ENCODE measurements at places on chromosomes 12 and 14. TPM values are rescaled to one million over a fixed set of nuclear protein-coding genes. Genes with fewer than 3 reads are reported as not detected.

The RASSF8 gene
- 79.4 TPM for total RNA-seq

The HAL gene
- total RNA-seq, result not detected

The RTL1 gene
- not detected for total RNA-seq

The KRT71 gene
- total RNA-seq, result not detected

The RND1 gene
- 3.9 TPM for total RNA-seq

The NID2 gene
- 31.7 TPM for total RNA-seq

The PPP1R36 gene
- total RNA-seq, result 0.67 TPM

The ERGIC2 gene
- total RNA-seq, result 49.2 TPM

The SERPINA3 gene
- not detected for total RNA-seq

The PIANP gene
- total RNA-seq, result not detected

The BEGAIN gene
- 0.10 TPM for total RNA-seq

The HOXC10 gene
- not detected for total RNA-seq

The ADIPOR2 gene
- 42.8 TPM for total RNA-seq

The C12orf50 gene
- total RNA-seq, result not detected

The ADAM21 gene
- 0.19 TPM for total RNA-seq

The FITM1 gene
- total RNA-seq, result not detected

The SMCO3 gene
- total RNA-seq, result 0.65 TPM

The GCH1 gene
- total RNA-seq, result 2.3 TPM

The CCDC196 gene
- not detected for total RNA-seq

The ADAMTS20 gene
- not detected for total RNA-seq

The IL25 gene
- total RNA-seq, result not detected

The LRP10 gene
- total RNA-seq, result 116 TPM

The IRAK3 gene
- 9.8 TPM for total RNA-seq

The BMP4 gene
- 103 TPM for total RNA-seq

The SOX5 gene
- total RNA-seq, result 2.6 TPM

The TXNRD1 gene
- 376 TPM for total RNA-seq

The ST8SIA1 gene
- total RNA-seq, result under 0.01 TPM

The MUCL1 gene
- not detected for total RNA-seq

The GNG2 gene
- 8.2 TPM for total RNA-seq

The BIN2 gene
- total RNA-seq, result not detected

The MMP19 gene
- total RNA-seq, result 0.65 TPM

The LIN7A gene
- 0.19 TPM for total RNA-seq

The ESPL1 gene
- total RNA-seq, result 6.2 TPM

The PLEKHG3 gene
- 3.6 TPM for total RNA-seq

The CARMIL3 gene
- total RNA-seq, result under 0.01 TPM

The CLEC4D gene
- total RNA-seq, result not detected

The HOXC12 gene
- not detected for total RNA-seq

The LYZ gene
- not detected for total RNA-seq

The TMEM132C gene
- not detected for total RNA-seq

The KRT85 gene
- total RNA-seq, result not detected

The POTEG gene
- not detected for total RNA-seq

The COX8C gene
- total RNA-seq, result not detected

The EXOC3L4 gene
- total RNA-seq, result not detected

The CD69 gene
- total RNA-seq, result 1.8 TPM

The OR5AU1 gene
- total RNA-seq, result not detected

The GZMH gene
- not detected for total RNA-seq

The LBHD2 gene
- not detected for total RNA-seq

The KERA gene
- total RNA-seq, result not detected

All from vein endothelial cell (primary cell).